ENCODE measurements at places on chromosomes 12 and 14.

GRCh38 chr14:73739899-73740617 lies 25.9 kb upstream of the PNMA1 start:
- DNase-seq: no peak

- no peak for DNase-seq
Measured at GRCh38 chr14:71833476-71833875, 98.8 kb upstream of the RGS6 start.

- no peak for DNase-seq
Measured at GRCh38 chr14:100370003-100370402, 46.9 kb downstream of the SLC25A47 start.

DNA sequence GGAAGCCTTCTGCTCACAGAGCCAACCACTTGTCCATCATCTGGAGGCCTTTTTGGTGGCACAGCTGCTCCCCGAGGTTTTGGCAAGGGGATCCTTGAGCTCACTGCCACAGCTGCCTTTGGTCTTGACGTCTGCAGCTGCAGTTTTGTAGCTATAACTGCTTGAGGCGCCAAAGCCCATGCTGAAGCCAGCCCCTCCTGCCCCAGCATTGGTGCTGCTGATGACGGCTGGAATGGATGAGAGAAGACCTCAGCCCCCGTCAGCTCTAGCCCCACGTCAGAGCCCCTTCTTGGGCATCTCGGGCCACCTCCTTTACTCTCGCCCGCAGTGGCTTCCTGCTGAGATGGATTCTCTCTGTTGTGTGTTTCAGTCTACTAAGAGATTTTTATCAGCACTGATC lies 12.3 kb upstream of the KRT74 start:
- DNase-seq: no peak

DNA sequence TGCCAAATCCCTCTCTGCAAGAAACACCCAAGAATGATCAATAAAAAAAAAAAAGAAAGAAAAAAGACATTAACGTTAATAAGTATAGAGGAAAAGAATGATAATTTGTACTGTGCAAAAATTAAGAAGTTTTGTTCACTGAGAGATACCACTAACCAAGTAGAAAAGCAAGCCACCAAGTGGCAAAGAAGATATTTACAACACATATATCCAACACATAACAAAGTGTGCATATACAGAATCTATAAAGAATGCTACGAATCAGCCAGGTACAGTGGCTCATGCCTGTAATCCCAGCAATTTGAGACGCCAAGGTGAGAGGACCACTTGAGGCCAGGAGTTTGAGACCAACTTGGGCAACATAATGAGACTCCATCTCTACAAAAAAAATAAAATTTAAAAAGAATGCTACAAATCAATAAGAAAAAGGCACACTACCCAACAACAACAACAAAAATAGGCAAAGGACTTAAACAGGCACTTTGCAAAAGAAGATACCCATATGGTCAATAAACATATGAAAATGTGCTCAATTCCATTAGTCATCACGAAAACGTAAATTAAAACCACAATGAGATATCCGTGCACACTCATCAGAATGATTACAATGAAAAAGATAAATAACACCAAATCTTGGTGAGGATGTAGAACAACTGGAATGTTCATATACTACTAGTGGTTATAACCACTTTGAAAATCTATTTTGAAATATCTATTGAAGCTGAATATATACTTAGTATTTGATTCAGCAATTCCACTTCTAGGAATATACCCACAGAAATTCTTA lies 19.8 kb downstream of the GALNT4 start:
- DNase-seq: no peak

Data from GDM1 (cell line).